ENCODE measurements at places on chromosomes 6 and 20.

GRCh38 chr6:36033935-36034334, 6.3 kb downstream of the MAPK14 start:
- DNase-seq, result no peak

DNA sequence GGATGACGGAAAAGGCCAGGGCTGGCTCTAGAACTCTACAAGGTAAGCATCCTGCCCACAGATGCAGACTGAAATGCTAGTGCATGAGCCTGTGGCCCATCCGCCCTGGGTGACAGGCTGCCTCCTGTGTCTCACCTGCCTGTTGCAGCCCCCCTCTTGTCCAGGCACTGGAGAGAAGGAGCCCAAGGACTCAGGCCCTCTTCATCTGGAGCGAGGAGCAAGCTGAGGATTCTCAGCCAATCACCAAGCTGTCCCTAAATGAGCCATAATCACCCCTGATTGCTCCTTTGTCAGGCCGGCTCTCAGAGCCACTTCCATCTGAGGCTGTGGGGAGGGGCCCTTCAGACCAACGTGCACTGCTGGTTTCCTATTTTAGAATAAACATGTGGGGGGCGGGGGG, 10.0 kb upstream of the SLC32A1 start:
- no peak for DNase-seq

DNA sequence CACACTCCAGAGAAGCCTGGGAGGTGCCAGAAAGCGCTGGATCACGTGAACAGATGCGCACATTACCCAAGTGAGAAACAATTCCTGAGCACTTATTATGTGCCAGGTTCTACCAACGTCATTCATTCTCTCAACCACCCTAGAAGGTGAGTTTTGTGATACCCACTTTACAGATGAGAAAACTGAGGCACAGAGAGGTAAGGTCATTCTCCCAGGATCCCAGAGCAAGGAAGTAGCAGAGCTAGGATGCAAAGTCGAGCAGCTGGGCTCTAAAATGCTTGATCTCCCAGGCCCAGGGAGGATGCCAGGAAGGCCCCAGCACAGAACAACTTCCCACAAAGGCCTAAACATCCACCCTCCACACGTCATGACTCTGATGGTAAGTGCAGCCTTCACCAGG, 85.6 kb downstream of the PREX1 start:
- DNase-seq, result no peak

- no peak for DNase-seq
Measured at GRCh38 chr6:82924799-82925535, 140.7 kb downstream of the UBE3D start.

- DNase-seq, result no peak
Measured at GRCh38 chr6:108268845-108269244, 8.0 kb upstream of the SNX3 start.
